NCI-H1694 treated with DMSO at 0.1 percent for 48 hours (cell line): ENCODE measurements at places on chromosomes 1 and 21.

- DNase-seq, result no peak
These were observed 118.0 kb upstream of the PLPPR4 start for GRCh38 chr1:99146129-99146848.

GRCh38 chr1:116532671-116533428 lies 38.0 kb downstream of the CD58 start:
- no peak for DNase-seq

- DNase-seq, result no peak
These were observed 20.6 kb upstream of the BCAR3 start for GRCh38 chr1:93702111-93702827.

GRCh38 chr1:245687636-245688535 lies 533.1 kb downstream of the KIF26B start:
- DNase-seq, result no peak

DNA sequence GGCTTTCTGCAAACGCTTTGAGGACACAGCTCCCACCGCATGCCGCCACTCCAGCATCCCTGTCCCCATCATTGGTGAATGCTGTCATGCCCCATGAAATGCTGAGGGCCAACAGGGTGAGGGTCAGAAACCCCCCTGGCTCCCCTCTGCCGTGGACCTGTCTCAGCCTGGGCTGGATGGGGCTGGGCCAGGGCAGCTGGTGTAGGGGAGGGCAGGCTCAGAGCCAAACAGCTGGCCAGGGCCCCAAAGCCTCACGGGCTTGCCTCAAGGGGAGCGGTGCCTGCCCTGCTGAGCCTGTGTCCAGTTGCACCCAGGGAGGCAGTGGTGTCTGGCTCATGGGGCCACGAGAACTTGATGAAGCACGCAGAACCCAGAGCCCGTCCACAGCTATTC lies 49.7 kb downstream of the S100B start:
- no peak for DNase-seq

DNA sequence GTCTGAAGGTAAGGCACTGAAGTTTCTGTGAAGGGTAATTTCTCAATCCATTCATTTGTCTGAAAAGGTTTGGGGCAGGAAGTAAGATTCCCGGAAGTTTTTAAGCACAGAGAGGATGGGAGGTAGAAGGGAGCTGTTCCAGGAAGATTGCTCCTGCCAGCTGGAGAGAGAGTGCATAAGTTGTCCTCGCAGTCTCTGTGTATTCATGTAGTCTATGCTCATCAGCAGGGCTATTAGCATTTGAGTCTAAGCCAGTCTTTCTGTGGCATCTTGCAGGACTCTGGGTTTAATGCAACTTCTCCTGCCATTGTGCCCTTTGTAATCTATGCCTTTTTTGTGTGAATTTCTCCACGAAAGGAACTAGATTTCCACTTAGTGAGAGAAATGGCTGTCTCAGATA lies 140.8 kb upstream of the FGGY start:
- no peak for DNase-seq

- no peak for DNase-seq
These were observed 5.8 kb upstream of the EPHA8 start for GRCh38 chr1:22557341-22557950.

GRCh38 chr1:54125386-54126070 lies 27.3 kb downstream of the CDCP2 start:
- no peak for DNase-seq

GRCh38 chr1:1460540-1461130 lies 10.9 kb upstream of the ATAD3B start:
- no peak for DNase-seq

DNA sequence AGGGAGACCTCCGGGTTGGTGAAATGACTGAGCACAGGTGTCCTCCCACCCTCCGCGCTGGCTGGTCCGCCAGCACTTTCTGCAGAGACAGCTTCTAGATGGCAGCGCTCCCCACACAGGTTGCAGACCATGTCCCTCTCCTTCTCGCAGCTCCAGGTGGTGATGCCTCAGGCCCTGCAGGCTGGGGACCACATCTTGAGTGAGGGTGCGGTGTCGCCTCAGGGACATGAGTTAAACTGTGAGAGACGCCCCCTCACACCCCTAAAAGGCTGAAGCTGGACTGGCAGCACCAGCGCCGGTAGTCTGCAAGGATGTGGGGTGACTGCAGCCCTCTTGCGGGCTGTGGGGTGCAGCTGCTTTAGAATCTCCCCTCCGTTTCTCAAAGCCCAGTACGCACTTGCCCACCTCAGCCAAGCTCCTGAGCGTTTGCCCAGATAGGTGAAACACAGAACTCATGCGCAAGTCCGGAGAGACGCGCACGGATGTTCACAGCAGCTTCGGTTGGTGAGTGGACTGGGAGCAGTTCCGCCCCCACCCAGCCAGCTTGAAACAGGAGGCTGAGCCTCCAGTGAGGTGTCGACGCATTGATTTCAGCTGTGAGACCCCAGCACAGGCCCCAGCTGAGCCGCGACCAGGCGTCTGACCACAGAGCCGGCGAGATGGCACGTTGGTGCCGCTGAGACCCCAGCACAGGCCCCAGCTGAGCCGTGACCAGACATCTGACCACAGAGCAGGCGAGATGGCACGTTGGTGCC lies 28.6 kb downstream of the COL6A1 start:
- no peak for DNase-seq

DNA sequence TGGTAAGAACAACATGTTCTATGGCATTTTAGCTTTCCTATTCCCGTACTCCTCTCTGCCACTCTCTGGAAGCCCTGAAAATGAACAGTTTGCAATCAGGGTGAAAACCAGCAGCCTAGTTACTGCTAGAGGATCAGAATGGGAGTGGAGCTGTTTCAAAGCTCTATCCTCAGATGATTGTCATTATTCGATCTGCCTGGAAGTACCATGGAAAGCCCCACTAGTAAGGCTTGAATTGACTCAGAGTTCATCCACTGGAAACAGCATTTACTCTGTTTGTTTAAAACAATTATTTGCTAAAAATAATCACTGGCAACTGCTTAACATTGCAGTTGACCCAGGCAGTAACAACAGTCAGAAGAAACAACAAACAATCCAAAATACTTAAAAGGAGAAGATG lies 91.2 kb downstream of the USH2A start:
- no peak for DNase-seq

GRCh38 chr1:28265577-28265976 lies 6.3 kb downstream of the SESN2 start:
- no peak for DNase-seq
